NCI-H2081 (cell line): ENCODE measurements at places on chromosomes 3 and 15.

- no peak for DNase-seq
Measured at GRCh38 chr3:3798631-3799113, 559 bp upstream of the LRRN1 start.

GRCh38 chr15:39781967-39782302 is 706 bp downstream of the FSIP1 start:
- DNase-seq, result no peak

GRCh38 chr3:128723477-128723876 is 2.5 kb upstream of the RAB7A start:
- no peak for DNase-seq

DNA sequence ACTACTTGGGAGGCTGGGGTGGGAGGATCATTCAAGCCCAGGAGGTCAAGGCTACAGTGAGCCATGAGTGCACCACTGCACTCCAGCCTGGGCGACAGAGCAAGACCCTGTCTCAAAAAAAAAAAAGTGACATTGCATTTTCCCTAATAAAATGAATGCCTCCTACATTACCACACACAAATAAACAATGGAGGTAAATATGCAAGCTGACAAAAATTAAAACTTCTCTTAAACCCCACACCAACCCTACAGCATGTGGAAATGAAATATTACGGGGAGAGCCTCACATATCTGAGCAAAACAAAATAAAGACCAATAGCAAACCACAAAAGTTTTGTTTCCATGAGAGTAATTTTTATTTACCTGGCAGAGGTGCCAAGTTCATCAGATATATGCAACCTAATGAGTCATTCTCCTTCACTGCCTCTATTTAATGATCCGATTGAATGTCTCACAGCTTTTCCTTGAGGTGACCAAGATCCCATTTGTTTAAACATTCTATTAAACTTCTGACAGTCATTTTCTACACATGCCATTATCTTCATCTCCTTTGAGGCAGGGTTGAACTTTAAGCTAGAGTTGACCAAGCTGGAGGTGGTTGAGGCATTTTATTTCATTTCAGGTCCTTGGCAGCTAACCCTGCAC is 9.4 kb upstream of the CAV3 start:
- DNase-seq, result no peak

DNA sequence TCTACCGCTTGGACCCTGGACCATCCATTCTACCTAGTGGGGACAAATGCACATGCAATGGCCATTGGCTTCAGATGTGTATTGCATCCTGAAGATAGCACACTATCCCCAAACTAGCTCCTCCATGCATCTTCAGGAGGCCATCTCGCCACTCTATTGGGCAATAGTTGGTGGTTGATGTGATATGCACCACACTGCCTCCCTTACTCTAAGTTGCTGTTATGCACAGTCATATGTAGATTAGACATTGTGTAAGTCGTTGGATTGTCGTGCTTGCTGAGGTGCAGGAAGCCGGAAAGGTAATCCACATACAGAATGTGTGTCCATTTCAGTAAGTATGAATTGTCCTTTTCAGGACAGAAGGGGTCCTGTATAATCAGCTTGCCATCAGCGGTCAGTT is 26.7 kb upstream of the PLA2G4D start:
- no peak for DNase-seq

DNA sequence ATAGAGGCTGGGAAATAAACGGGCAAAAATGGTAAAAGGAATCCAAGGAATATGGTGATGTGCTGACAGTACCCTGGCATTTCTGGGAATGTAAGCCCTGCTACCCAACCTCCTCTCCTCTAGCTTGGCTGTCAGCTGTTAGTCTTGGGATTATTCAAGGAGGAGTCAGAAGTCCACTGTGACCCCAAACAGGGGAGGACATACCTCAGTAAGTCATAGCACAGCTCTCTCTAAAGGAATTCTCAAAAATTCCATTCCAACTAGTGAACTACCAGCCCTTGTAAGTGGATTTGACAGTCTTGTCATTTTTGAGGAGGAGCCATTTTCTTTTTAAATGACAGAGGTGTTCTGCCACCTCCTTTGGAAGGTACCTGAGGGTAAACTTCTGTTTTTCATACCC is 207.5 kb downstream of the PDCD6IP start:
- no peak for DNase-seq

DNA sequence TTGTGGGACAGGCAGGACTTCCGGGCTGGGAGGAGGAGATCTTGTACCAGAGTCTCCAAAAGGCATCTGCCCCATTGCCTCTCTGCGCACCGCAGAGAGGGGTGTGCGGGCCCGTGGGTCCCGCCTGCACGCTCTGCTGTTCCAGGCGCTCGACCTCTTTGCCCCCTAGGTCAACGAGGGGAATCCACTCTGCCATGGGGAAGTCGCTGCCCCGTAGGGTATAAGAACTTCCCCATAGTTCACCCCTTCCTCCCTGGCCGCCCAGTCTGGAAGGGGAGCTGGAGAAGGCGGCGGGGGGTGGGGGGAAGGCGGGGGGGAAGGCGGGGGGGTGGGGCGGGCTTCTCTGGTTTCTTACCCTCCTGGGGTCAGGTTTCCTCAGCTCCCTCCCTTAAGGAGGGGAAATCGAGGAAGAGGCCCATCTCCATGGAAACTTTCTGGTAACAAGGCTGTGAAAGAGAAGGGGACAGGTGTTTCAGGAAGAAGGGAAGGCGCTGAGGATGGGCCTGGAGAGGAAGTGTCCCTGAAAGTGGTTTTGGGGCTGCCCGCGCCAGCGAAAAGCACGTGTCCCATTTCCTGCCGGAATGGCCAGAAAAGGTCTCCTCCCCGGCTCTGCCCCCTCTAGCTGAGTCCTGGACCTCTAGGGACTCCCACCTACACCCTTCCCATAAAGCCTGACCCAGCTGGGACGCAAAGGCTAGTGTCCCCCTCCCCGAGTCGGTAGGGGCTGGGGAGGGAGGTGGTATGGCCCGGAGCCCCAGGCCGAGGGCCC is 27.5 kb downstream of the NR1I2 start:
- no peak for DNase-seq

- DNase-seq, result no peak
Measured at GRCh38 chr3:12194669-12195161, 36.0 kb upstream of the TIMP4 start.

- no peak for DNase-seq
Measured at GRCh38 chr3:40470701-40471100, 6.2 kb upstream of the ZNF619 start.

DNA sequence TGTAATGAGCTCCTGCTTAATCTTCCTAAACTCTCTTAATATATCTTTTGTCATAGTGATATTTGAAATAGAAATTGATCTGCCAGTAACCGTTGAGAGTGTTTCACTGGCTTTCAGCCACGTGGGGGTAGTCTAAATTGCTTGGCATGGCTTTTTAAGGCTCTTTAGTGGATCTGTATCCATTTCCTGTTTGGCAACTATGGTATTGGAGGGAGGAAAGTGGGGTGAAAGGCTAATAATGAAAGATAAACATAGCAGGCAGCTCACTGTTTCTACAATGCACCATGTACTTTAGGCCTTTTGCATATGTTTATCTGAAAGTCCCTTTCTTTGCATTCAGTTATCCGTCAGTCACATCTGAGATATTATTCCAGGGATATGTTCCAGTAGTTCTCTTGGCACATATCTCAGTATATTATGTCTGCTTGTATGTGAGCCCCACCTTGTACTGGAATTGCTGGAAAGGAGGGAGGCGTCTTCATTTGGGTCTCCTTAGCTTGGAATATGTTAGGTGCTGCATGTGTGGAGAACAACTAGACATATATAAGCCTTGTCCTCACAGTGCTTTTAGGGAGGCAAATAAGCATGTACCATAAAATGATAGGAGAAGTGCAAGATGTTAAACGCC is 10.8 kb downstream of the TOPAZ1 start:
- peak; percentile 5 for DNase-seq

- DNase-seq, result no peak
Measured at GRCh38 chr3:128408693-128409623, 57.7 kb downstream of the DNAJB8 start.

GRCh38 chr3:130601442-130601971 is 84.5 kb downstream of the COL6A6 start:
- DNase-seq, result no peak

DNA sequence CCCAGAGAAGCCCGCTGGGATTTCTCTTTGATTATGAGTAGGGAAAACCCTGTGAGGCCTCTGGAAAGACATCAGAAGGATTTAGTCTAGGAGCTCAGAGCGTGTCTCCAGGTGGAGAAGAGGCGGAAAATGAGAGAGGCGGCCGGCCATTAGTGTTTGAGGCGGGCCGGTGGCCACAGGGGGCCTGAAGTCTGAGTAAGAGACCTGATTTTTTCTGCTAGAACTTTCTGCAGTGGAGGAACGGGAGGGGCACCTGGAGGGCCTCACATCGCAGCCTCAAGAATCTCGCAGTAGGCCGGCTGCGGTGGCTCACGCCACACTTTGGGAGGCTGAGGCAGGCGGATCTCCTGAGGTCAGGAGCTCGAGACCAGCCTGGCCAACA is 28.5 kb downstream of the KLHDC8B start:
- DNase-seq, result no peak

GRCh38 chr3:182118066-182118465 is 406.3 kb downstream of the SOX2 start:
- no peak for DNase-seq

DNA sequence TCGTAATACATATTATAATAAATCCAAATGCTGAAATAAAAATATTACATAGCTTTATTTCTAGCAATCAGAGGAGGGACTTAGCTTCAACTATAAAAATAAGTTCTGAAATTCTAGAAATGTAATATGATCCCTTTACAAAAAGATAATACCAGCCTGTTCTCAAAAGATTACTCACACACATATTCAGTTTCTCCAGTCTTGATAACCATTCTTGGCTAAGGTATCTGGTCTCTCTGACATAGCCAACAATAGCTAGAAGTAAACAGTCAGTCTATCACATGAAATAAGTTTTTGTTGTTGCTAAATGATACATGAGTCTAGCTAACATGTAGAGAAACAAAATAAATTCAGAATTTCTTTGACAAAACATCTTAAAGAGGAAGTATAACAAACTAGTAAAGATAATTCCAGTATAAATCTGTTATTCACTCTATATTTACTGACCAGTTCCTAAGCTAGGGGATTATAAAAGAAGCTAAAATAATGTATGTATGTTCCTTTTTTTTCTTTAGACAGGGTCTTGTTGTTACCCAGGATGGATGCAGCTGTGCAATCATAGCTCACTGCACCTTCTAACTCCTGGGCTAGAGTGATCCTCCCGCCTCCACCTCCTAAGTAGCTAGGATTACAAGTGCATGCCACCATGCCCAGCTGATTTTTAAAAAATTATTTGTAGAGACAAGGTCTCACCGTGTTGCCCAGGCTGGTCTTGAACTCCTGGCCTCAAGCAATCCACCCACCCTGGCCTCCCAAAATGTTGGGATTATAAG is 170.6 kb downstream of the TBL1XR1 start:
- DNase-seq, result no peak

GRCh38 chr3:180284331-180285110 is 247.8 kb upstream of the PEX5L start:
- DNase-seq, result no peak

DNA sequence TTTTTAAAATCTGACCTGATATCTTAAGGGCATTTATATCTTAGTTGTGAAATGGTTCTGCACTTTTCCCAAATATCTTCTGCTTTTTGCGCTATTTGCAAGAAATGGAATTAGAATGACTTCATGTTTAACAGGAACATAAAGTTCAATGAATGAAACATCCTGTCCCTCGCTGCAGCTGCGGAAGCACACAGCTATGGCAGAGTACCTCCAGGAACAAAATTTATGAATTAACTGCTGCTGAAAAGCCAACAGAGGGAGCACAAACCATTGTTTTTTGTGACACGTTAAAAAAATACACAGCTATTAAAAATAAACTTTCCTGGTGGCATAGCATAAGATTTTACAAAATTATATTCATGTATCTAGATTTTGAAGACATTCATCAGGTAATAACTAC is 404.4 kb upstream of the MDFIC2 start:
- no peak for DNase-seq

DNA sequence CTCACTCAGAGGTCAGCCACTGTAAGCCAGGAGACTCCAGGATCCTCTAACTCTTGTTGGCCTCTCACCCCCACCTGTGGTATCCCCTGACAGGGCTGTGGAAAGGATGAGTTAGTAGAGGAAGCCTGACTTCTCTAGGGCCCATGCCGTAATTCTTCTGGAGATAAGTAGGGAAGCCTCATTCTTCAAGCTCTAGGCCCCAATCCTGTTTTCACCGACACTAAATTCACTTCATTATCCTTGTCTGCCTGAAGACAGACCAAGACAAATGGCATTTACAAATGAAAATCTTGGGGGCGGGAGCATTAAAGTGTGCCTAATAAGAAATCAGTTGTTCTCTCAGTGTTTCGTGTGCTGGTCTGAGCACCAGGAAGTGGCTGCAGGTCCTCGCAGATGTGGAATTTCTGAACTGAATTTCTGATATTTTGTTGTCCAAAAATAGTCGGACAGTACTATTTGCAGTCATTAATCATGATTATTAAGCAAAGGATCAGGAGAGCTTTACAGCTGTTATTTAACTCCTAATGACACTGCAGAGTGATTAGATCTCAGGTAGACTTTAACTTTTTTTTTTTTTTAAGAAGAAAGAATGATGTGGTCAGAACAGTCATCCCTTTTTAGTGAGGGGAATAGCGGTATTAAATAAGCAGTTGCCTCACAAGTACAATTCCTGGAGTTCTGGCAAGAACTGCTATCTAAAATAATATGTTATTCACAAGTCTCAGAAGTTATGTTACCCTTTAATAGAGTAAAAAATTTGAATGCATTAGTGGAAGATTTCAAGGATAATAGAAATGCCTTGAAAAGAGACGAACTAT is 58.4 kb downstream of the RBMS3 start:
- DNase-seq, result no peak

DNA sequence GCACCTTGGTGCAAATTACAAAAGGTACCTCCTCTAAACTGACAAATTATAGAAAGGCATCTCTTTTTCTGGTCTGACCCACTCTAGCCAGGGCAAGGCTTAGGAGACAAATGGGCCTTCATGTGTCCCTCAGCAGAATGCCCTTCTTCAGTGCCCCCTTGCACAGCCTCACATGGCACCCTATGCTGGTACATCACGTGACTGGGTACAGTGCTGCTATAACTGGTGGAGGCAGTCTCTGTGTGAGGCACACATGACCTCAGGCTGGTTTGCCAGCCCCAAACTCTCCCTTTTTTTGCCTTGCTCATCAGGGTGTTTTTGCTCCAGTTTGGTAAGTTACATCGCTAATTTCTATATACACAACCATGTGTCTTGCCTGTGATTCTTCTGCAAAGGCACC is 3.1 kb downstream of the CLEC3B start:
- DNase-seq, result no peak

GRCh38 chr3:152471814-152472671 is 203.3 kb downstream of the MBNL1 start:
- peak; percentile 74 for DNase-seq

DNA sequence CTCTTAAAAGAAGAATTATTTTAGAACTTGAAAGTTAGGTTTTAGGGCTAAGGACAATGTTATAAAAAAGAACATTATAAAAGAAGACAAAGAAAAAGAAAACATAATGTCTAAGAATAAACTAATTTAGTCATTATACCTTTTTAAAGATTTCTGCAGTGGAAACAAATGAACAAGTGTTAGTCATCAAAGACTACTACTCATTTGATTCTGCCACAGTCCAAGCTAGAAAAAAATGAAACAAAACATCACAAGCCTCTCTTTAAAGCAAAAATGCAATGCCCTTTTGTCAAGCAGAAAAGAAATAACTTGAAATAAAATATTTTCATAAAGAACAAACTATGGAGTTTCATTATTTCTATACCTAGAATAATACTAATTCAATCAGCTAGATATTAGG is 102.0 kb downstream of the TBC1D5 start:
- no peak for DNase-seq

- DNase-seq, result no peak
Measured at GRCh38 chr3:25297667-25298585, 130.1 kb upstream of the RARB start.

GRCh38 chr3:40780925-40781406 is 256.2 kb downstream of the ZNF621 start:
- DNase-seq, result no peak

GRCh38 chr15:98800437-98801233 is 152.3 kb downstream of the IGF1R start:
- DNase-seq, result peak; percentile 81
